Stimulated activated effector memory CD8-positive, alpha-beta T cell treated with anti-CD3 and anti-CD28 coated beads, Interleukin-12 subunit alpha, Interleukin-12 subunit beta, amount 100 ng/mL, for 72 hours (primary cell): ENCODE measurements at places on chromosomes 3 and 15.

GRCh38 chr3:132135628-132136333 lies 101.0 kb upstream of the CPNE4 start:
- DNase-seq: no peak

DNA sequence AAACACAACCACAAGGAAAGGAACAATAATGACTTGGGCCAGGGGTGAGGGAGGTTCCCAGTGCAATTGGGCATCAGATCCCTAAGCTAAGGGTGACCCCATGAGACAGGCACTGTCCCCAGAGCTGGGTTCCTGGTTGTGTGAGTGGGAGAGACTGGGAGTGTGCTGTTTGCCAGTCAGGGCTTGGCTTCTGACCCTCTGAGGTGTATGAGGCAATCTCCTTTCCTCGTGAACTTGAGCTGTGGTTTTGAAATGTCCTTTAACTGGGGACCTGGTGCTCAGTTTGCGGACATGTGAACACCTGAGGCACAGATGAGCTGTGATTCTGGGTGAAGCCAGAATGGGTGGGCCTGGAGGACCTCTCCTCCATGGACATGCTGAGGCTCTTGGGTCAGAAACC lies 58.5 kb upstream of the PLXNA1 start:
- no peak for DNase-seq

- no peak for DNase-seq
Observed at GRCh38 chr3:37620071-37620635, 241.5 kb upstream of the CTDSPL start.

DNA sequence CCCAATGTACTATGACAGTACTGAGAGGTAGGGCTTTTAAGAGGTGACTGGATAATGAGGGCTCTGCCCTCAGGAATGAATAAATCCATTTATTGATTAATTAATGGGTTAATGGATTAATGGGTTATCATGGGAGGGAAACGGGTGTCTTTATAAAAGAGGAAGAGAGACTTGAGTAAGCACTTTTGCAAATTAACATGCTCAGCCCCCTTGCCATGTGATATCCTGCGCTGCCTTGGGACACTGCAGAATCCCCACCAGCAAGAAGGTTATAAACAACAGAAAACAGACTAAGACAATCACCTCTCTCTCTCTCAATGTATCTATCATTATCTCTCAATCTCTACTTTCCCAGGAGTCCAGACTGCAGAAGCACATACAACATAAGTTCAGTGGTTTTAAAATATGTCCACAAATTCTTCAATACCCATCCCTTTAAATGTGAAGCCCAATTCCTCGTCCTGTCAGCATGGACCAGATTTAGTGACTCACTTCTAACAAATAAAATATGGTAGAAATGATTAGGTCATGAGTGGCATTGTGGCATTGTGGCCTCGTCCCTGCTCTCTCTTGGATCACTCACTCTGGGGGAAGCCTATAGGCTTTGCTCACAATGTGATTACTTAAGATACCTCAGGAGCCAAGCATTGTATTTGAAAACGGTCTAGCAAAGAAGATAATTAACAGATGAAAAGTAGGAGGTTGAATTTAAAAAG lies 40.0 kb upstream of the IL12A start:
- no peak for DNase-seq

GRCh38 chr3:67646586-67647234 lies 7.7 kb downstream of the SUCLG2 start:
- no peak for DNase-seq

- no peak for DNase-seq
Observed at GRCh38 chr3:169923189-169923588, 11.8 kb downstream of the SAMD7 start.
